ENCODE measurements at places on chromosomes 7 and 10. TPM values are rescaled to one million over a fixed set of nuclear protein-coding genes. Genes with fewer than 3 reads are reported as not detected.

- DNase-seq: no peak
These were observed 903 bp upstream of the NT5C2 start for GRCh38 chr10:103193820-103194529.

- DNase-seq: no peak
These were observed 9.4 kb downstream of the FASTK start for GRCh38 chr7:151071032-151071866.

AKR1C2 gene
- 161 TPM for total RNA-seq

DYDC2 gene
- not detected for total RNA-seq

- DNase-seq: no peak
These were observed 353.4 kb downstream of the TNS3 start for GRCh38 chr7:47228386-47229014.

GRCh38 chr7:146424084-146424483 lies 307.5 kb downstream of the CNTNAP2 start:
- no peak for DNase-seq

GRCh38 chr7:6160191-6160623 lies 112.2 kb downstream of the CYTH3 start:
- peak; percentile 87 for DNase-seq

- no peak for DNase-seq
These were observed 1.5 kb downstream of the TAS2R41 start for GRCh38 chr7:143479055-143479766.

DNA sequence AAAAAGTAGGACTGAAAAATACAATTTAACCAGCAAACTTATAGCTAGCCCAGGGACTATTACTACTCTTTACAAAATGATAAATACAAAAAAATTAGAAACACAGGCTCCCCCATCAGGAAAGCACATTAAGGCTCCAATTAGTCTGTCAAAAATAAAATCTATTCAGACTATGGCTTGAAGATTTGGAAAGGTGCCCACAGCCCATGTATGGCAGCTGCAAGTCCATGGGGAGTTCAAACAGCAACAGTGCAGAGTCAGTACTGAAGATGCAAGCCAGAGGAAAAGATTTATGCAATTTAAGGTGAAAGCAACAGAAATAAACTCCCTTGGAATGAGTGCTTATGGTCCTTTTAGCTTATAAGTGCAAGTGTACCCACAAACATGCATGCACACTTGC lies 29.7 kb downstream of the IMMP2L start:
- DNase-seq: no peak

DNA sequence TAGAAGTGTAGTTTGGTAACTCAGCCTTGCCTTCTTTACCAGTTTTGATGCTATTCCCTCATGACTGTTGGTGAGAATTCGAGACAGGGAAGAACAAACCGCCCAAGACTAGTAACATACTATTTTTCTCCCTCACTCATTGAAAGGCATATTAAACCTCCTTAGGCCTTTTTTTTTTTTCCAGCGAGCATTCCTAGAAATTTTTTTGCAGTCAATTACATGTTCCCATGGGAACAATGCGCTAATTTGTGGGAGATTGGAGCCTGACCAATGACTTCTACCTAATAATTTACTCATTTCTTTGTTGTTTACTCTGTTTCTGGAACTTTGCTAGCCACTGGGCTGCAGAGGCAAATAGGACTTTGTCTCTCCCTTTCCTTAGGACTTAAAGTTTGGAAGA lies 6.0 kb downstream of the VPS50 start:
- no peak for DNase-seq

DNA sequence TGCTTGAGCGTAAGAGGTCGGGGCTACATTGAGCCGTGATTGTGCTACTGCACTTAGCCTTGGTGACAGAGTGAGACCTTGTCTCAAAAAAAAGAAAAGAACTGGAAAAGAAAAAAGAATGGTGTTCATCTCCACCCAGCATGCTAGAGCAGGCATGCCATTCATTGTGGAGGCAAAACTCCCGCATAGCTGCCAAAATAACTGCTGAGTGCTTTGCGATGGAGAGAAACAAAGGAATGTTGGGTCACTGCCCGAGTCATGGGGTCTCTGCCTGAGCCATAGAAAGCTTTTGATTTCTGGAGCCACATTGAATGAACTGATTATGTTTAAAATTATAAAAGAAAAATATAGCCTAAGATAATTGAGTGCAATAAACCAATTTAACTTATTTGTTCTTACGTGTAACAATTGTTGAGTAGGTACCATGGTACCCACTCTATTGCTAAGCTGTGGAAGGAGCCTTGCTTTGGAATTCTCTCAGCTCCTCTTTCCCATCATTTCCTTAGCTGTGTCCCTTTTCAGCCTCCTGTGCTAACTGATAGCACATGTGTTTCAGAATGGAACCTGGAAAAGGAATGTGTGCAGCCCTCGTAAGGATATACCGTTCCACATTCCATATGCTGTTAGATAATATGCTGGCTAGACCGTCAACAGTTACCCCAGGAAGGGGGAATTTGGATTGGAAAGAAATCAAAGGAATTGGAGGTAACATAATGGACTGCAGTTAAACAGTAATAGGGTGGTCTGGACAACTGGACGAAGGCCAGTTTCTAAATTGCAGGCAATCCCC lies 99.0 kb downstream of the KIAA1217 start:
- no peak for DNase-seq

INHBA gene
- total RNA-seq: 0.12 TPM

AOAH gene
- total RNA-seq: 0.83 TPM

ZNF488 gene
- total RNA-seq: not detected

- no peak for DNase-seq
These were observed 46.6 kb downstream of the AGMO start for GRCh38 chr7:15515252-15515651.

GRCh38 chr7:98157761-98158160 lies 51.1 kb downstream of the LMTK2 start:
- DNase-seq: no peak

GRCh38 chr10:70586348-70586930 lies 16.1 kb downstream of the PRF1 start:
- no peak for DNase-seq

GRCh38 chr10:89683883-89684282 lies 17.5 kb upstream of the KIF20B start:
- no peak for DNase-seq

VPS37D gene
- 0.67 TPM for total RNA-seq

SFXN4 gene
- total RNA-seq: 44.3 TPM

GRCh38 chr7:107090457-107090856 lies 46.0 kb downstream of the PRKAR2B start:
- DNase-seq: no peak

DNA sequence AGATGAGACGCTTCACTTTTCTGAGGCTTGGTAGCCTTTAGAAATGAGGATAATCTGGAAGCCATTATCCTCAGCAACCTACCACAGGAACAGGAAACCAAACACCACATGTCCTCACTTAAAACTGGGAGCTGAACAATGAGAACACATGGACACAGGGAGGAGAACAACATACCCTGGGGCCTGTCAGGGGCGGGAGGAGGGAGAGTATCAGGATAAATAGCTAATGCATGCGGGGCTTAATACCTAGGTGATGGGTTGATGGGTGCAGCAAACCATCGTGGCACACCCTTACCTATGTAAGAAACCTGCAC lies 48.9 kb downstream of the LRGUK start:
- no peak for DNase-seq

DNA sequence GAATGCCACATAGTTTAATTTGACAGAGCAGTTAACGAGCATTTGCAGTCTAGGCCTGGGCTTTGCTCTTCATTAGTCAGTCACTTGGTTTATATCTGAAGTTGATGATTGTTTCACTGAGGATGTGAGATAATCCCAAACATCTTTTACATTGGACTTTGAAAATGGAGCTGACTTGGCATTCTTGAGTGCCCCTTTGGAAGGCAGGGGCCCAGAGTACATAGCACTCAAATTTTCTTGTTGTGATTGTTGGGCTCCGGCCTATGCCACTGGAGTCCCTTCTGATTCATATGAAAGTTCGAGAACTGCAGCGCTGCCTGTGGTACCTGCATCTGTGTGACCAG lies 21.9 kb downstream of the DNAJB6 start:
- DNase-seq: no peak

DNA sequence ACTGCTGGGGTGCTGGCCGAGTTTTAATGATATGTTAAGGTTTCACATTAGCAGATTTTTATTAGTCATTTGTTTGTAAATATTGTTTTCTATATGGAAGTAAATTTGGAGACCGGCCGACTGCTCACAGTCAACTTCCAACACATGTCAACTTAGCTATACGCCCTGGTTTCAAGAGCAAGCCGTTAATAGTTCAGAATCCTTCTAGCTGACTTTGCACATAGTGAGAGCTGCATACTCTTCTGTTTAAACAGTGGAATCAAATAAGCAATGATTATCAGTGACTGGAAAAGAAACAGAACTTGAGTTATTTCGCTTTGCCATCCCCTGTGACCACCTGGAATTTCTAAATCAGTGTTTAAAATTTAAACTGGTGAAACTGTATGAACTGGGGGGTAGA lies 109.9 kb downstream of the PFKFB3 start:
- DNase-seq: no peak

DNA sequence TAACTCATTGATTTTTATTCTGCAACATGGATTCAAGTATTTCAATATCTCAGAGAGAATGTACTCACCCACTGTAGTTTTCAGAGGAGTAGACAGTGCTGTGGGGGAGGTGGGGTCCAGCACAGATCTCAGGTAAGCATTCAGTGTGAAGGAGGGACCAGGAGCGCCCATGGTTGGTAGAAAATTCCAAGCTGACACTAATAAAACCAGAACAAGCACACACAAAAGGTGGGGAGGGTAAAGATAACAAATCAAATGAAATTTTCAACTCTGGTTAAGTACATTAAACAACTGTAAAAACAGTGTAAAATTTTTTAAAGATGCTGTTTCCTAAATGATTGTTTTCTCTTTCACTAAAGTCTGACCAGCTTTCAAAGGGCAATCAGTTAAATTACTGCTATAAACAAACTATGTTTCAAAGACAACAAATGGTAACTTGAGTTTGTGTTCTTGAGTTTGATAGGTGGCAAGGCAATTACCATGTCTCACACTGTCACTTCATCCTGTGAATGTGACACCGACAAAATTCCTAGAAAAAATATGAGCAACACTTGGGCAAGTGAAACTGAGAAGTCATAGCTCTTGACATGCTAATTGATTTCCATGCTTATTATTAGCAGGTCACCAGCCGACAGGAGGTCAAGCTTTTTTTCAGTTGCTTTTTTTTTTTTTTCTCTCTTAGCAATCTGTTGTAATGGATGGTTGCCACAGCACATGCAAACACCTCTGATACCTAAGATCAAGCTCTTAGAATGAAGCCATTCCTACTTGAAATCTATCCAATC lies 205.8 kb upstream of the SLC26A5 start:
- DNase-seq: no peak

CDNF gene
- 20.4 TPM for total RNA-seq

PPP1R3A gene
- total RNA-seq: 52.6 TPM

DNA sequence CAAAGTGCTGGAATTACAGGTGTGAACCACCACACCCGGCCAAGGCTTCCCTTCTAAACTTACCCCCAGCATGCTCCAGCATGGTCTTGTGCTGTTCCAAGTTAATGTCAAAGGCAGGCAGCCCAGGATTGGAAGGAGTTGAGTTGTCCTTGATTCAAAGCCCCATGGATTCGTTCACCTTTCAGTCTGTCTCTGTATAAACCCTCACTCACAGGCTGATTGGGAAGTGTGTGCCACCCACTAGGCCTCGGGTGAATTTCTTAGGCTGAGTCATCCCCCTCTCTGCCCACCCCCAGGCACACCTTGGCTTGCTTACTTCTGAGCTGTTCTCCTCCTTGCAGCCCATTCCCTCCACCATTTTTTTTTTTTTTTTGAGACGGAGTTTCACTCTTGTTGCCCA lies 13.3 kb upstream of the PRDX3 start:
- DNase-seq: no peak

- no peak for DNase-seq
These were observed 20.8 kb upstream of the OR2A5 start for GRCh38 chr7:144027974-144028373.

GPR37 gene
- total RNA-seq: 0.63 TPM

- DNase-seq: no peak
These were observed 30.0 kb upstream of the VDAC2 start for GRCh38 chr10:75180592-75180991.

DNA sequence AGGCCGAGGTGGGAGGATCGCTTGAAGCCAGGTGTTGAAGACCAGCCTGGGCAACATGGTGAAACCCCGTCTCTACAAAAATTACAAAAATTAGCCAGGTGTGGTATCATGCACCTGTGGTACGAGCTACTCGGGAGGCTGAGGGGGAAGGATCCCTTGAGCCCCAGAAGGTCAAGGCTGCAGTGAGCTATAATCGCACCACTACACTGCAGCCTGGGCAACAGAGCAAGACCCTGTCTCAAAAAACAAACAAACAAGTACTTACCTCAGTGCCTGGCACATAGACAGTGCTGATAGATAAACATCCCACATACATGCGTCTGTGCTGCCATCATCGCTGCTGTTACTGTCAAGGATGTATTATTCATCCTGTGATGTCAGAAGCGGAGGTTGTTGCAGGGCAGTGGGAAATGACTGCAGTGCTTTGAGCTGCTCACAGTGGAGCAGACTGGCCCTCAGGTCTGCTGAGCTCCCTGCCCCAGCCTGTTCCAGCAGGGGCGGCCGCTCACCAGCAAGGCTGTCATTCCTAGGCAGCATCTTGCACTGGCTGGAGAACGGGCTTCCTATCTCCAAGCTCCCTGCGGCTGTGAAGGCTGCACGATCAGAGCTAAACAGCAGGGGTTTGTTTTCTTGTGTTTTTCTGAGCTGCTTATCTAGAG lies 18.6 kb downstream of the FOXK1 start:
- DNase-seq: no peak

DNA sequence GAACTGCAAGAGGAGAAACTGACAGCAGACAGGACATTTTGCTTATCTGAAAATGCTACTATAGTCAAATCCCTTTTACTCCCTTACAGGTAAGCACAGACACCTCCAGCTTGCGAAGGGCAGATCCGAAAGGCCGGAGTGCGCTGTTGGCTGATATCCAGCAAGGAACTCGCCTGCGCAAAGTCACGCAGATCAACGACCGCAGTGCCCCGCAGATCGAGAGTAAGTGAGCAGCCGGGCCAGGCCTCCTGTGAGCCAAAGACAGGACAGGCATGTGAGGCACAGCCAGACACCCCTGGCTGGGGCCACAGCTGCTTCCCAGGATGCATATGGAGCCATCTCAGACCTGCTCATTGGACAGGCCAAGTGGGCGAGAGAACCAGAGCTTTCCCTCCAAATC lies 69.4 kb downstream of the WIPF3 start:
- DNase-seq: no peak

- no peak for DNase-seq
These were observed 895.7 kb downstream of the XPNPEP1 start for GRCh38 chr10:109027534-109028185.

DNA sequence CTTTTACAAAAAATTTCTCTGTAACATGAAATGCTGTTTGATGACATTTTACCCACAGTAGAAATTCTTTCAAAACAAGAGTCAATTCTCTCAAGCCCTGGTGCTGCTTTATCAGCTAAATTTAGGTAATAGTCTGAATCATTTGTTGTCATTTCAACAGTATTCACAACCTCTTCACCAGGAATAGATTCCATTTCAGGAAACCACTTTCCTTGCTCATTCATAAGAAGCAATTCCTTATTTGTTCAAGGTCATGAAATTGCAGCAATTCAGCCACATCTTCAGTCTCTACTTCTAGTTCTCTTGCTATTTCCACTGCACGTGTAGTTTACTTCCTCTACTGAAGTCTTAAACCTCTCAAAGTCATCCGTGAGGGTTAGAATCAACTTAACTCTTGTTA lies 14.1 kb downstream of the STAG3 start:
- no peak for DNase-seq

- peak; percentile 4 for DNase-seq
These were observed 16.4 kb downstream of the UNCX start for GRCh38 chr7:1248916-1249581.

Data from psoas muscle (tissue), 8 donors.